ENCODE measurements at places on chromosomes 12 and 14.

DNA sequence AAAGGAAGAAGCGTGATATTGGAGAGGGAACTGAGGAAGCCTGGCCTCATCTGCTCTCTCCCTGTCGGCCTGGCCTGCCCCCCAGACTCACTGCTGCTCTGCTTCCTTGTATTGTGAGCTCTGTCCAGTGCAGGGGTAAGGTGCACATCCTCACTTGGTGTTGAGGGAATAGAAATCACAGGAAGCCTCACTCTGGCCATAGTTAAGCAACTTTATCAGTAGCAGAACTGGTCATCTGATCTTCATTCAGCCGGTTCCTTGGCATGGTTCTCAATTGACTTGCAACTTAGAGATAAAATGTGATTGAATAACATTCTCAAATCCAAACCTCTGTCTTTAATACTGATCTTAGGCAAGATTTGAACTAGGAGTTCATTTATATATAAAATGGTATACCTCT lies 11.5 kb upstream of the CCDC175 start:
- DNase-seq, result no peak

- no peak for DNase-seq
These were observed 166.9 kb downstream of the NELL2 start for GRCh38 chr12:44709166-44709565.

DNA sequence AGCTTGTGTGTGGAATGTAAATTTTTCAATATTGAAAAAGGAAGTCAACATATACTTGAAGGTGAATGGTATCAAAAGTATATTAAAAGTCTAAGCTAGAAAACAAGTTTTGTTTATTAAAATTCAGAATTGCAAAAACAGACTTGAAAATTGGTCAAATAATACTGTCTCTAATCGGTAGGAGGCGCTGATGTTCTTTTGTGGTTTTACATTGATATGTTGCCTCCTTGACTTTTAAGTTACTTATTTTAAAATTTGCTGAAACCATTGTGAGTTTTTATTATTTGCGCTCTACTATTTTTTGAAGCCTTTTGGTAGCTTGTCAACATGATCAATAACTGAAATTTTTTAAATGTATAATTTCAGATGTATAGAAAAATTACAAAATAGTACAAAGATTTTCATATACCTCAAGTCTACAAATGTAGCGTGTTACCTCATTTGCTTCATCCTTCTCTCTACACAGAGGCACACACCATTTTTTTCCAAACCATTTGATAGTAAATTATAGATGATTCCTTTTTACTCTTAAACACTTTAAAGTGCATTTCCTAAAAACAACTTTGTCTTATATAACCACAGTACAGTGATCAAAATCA lies 6.9 kb downstream of the RTRAF start:
- no peak for DNase-seq

- no peak for DNase-seq
These were observed 71.2 kb downstream of the BORCS5 start for GRCh38 chr12:12428047-12428446.

GRCh38 chr12:5785601-5786000 lies 159.5 kb downstream of the ANO2 start:
- DNase-seq, result no peak

DNA sequence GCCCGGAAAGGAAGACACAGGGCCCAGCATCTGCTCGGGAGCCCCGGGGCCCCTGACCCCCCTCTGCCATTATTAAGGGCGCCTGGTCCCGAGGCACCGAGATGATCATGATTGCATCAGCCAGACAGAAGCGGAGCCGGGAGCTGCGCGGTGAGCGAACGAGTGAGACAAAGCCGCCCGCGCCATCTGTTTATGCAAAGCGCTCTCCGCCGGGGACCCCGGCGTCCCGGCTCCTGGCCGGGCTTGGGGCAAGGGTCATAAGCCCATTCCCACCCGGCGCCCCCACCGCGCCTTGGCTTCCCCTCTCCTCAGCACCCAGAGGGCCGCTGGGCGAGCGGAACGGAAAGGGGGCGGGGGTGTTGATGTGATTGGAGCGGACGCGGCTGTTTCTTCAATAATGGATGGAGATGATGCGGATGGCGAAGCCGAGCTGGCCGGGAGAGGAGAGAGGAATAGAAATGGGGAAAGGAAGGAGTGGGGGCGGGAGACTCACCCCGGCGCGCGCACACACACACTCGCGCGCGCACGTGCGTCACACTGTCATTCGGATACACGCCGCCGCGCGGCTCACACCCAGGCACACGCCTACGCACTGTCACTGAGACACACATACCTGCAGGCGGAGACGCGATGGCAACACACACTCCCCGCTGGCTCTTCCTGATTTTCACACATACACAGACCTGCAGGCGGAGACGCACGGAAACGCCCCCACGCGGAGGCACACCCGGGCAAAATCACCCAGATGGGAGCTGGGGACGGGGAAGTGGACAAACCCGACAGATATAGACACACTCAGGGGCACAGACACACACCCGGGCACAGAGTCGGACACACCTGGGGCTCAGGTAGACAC lies 10.7 kb downstream of the STAC3 start:
- peak; percentile 46 for DNase-seq

GRCh38 chr14:55356913-55357312 lies 54.7 kb downstream of the ATG14 start:
- DNase-seq, result no peak

- no peak for DNase-seq
These were observed 41.6 kb downstream of the USP15 start for GRCh38 chr12:62301799-62302133.

- no peak for DNase-seq
These were observed 5.1 kb downstream of the ADCY4 start for GRCh38 chr14:24329736-24330135.
